Activated CD8-positive, alpha-beta memory T cell treated with anti-CD3 and anti-CD28 coated beads for 1 hour (primary cell): ENCODE measurements at places on chromosomes 1 and 21.

DNA sequence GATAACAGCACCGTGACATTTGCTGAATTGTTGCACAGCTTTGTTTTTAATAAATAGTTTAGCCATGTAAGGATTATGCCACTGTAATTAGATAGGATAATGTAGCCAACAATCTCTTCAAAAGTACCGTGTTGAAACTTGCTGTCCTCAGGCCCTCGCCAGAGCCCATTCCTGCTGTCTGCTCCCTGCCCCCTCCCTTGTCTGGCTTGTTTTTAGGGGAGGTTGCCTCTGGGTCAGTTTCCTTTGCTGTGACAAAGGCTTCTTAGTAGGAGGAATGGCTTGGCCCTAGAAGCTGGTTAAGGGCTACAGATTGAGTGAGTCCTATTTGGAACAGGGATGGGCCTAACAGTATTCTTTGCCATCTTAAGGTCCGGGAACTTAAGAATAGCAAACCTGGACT, 107.9 kb downstream of the LMO4 start:
- DNase-seq, result no peak

DNA sequence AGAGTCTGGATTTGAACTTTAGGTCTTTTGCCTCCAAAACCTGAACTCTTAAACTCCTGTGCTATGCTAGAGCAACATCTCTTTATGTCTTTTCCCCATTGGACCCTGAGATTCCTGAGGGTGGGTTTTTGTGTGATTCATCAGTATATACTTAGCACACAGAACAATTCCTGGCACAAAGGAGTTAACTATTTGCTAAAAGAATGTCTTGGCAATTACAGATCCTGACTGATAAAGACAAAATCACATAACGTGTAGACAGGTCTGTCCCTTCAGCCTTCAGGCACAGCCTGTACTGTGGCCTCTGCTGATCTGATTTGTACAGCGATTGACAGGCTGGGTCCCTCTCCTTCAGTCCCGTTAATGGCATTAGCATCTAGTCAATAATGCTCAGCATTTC, 162.4 kb upstream of the BEND5 start:
- no peak for DNase-seq

- no peak for DNase-seq
These were observed 233.3 kb upstream of the C1orf174 start for GRCh38 chr1:4133297-4133938.

DNA sequence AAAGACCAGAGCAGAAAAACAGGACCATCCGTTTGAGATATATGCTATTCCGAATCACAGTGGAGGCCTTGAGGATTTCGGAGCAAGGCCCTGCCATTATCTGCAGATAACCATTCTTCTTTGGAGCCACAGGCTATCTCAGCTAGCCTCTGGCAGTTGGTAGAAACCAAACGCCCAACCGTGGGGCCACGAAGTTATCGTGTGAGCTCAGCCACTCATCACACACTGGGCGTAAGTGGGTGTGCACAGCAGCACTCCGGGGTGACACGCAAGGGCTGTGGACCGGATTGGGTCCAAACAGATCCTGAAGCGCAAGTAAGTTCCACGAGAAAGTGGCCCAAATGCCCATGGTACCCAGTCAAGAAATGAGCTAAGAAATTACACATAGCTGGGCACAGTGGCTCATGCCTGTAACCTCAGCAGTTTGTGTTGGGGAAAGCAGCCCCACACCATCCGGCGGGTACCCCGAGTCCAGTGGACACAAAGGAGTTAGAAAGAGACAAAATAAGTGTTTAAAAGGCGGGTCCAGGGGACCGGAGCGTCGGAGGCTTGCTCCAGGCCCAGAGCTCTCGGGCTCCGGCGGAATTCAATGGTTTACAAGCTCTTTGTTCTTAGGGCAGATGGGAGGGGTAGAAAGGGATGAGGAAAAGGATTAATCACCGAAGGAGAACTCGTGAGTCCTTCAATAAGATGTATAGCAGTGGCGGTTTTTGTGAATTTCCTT, 130.6 kb downstream of the LIPI start:
- no peak for DNase-seq

GRCh38 chr1:100036718-100037655, 67.2 kb downstream of the SLC35A3 start:
- DNase-seq, result no peak

- DNase-seq, result peak; percentile 73
These were observed at the start of gene IL20 for GRCh38 chr1:206864939-206865671. Gene IL20 (plus strand): TSS chr1:206865623. CDS start chr1:206865853, 230 bp downstream.

GRCh38 chr1:159743651-159744410, 29.4 kb upstream of the CRP start:
- no peak for DNase-seq

GRCh38 chr21:45772180-45772579, 128.7 kb downstream of the PCBP3 start:
- DNase-seq, result no peak

- DNase-seq, result no peak
These were observed at the start of gene RGS8 for GRCh38 chr1:182684116-182684828. Gene RGS8 (minus strand): TSS chr1:182684587. CDS start chr1:182669649, 14,938 bp downstream.

- DNase-seq, result no peak
These were observed 43.9 kb upstream of the TSPEAR start for GRCh38 chr21:44755227-44755626.

DNA sequence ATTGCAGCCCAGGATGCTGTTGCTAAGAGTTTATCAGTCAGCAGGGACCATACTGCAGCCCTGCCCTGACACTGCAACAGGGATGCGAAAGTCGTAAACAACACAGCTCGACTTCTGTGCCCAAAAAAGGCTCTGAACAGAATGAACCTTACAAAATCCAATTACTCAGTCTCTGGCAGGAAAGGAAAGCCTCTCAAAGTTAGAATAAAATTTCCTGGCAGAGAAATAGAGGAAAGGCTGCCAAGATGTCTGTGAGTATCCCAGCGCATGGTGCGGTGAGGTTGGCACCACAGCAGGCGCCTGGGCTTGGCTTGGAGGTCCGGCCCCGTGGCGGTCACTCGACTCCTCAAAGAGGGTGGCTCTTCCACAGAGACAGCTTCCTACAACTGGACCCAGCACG, 185.8 kb downstream of the PCP4 start:
- DNase-seq, result no peak

DNA sequence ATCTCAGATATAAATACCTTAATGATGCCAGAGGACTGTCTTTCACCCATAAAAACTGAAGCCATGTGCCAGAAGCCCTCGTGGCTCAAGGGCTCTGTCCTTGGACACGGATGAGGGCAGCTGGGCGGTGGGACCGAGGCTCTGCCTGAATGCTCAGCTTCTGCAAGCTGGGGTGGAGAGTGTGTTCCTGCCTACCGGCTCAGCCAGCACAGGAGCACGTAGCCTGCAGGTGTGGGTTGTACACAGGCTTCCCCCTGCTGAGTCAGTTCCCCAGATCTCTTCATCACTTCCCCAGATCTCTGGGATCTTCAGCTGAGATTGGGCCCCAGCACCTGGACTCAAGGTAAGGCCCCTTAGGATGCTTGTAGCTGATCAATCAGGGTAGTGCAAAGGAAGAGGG, 15.4 kb downstream of the KCNJ15 start:
- DNase-seq, result no peak

DNA sequence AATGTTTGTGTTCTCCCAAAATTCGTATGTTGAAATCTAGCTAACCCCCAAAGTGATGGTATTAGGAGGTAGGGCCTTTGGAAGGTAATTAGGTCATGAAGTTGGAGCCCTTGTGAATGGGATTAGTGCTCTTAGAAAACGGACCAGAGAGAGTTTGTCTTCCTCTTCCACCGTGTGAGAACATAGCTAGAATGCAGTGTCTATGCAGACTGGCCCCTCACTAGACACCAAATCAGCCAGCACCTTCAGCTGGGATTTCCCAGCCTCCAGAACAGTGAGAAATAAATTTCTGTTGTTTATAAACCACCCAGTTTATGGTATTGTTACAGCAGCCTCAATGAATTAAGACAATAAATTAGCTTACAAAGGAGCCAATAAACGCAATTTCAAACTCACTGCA, 58.0 kb downstream of the KIAA0319L start:
- DNase-seq, result no peak

DNA sequence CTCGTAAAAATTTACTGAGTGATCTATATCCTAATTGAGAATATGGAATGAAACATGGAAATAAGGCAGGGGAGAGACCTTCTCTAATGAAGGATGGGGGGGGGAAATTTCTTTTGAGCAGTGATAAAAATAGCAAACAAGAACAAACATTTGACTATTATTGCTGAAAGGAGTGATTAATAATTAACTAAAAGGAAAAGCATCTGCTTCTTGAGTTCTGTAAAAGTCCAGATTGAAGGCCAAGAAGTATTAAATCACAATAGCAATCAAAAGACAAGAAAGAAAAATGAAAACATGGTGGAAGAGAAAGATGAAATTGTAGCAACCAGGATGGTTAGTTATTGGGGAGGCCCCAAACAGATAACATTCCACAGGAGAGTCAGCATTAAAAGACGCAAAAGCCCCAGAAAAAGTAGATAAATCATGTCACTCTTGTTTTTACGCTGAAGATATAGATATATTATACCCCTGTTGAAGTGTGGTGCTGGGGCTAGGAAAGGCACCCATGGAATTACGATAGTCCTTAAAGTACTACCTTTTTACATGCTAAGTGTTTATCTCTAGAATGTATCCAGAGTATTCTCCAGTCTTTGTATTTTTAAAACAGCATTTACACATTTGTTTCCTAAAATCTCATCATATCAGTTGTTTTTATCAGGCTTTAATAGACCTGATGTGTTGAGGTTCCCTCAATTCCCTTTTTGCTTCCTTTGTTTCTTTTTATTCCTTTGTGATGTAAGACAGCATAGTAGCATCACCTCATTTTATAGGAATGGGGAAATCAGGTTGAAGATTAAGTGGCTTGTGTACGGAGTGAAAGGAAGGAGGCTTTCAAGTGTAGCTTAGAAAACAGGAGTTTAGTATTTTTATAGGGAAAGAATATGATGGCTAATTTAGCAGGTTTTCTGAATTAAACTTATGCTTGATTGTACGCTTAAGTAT, 28.9 kb downstream of the DISP1 start:
- no peak for DNase-seq

DNA sequence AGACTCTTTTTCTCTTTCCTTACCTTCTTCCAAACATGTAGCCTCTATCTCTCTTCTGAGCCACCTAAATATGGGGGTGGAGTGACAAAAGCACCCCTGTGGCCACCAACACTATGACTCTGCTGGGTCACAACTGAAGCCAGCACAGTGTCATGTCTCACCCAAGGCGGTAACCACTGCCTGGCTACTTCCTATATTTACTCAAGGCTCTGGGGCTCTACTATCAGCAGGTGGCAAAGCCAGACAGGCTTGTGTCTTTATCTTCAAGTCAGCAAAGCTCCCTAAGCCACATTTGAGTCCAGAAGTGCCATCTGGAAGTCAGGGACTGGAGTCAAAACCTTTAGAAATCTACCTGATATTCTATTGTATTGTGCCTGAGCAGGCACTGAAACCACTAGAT, 1515.2 kb downstream of the PLA2G4A start:
- no peak for DNase-seq

GRCh38 chr1:108560874-108561459, 1.1 kb downstream of the EEIG2 start:
- no peak for DNase-seq

DNA sequence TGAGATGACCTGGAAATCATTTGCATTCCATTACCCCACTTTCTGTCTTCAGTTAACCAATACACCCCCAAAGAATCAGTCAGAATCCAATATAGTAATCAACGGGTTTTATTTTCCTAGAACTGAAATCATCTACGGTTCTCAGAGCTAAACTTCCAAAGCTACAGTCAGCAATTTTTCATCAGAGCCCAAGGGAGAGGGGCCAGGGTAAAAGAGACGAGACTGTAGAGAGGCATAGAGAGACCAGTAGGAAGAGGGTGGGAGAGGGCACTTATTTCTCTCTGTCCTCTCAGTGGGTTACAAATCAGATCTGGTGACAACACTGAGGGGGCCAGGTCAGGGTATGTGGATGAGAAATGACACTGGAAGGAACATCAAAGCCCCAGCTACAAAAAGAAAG, 1.1 kb upstream of the MRPL24 start:
- no peak for DNase-seq

DNA sequence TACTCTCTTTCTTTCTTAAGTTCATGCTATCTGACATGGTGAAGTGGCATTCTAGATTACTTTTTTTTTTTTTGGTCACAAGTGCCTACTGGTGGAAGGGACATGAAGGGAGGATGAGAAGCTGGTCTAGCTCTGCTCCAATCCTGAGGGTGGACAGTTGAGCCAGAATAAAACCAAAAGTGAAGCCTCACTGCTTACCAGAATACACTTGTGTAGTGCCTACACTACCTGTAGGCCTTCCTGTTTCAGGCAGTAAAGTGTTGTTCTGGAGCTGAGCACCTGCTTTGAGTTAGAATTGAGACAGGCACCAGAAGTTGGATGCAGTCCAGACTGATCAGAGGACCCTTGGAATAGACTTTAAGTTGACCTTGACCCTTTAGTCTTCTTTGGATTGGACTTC, 40.4 kb upstream of the APOBEC4 start:
- DNase-seq, result no peak

GRCh38 chr1:175765293-175765692, 21.9 kb upstream of the TNR start:
- DNase-seq, result no peak

DNA sequence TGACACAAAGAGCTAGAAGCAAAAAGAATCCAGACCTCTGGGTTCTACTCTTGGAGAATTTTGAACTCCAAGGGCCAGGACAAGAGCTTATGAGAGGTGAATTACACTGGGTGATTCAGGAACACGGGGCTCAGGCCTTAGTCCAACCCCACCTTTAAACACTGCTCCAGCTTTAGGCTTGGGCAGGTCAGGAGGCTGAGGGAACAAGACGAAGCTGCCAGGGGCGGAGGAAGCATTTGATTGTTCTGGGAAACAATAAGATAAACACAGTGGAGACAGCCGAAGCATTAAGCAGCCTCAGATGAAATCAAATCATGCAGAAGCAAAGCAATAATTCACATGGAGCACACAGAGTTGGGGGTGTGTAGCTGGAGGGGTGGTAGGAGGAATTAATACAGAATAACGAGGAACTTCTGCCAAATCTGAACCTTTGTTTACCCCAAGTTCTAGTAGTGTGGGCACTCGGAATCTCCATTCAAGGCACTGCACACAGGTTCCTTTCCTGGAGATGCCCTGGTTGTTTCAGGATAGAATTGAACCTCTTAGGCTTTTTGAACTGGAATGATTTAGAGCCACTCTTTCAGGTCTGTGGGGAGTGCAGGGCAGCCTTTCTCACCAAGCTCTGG, 93.2 kb downstream of the PLXNA2 start:
- DNase-seq, result no peak

- DNase-seq, result no peak
These were observed 416.9 kb upstream of the USP24 start for GRCh38 chr1:55632058-55632457.

DNA sequence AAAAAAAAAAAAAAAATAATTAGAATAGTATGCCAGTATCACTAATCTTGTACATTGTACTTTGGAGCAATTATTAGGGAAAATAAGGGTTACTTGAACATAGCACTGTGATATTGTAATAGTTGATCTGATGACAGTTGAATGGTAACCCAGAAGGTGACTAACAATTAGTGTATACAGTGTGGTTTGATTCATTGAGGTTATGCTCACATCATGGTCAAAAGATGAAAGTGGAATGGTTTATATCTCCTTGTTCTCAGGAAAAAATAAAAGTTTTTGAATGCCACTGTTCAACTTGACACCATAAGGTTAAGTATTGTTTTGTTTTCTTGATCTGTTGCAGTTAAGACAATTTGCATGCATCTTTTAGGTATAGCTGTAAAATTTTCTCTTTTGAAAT, 87.0 kb downstream of the GPR52 start:
- DNase-seq, result no peak

GRCh38 chr1:51156752-51157151, 54.7 kb downstream of the C1orf185 start:
- DNase-seq, result no peak
